HT1080 (cell line): ENCODE measurements at places on chromosomes 16 and 17.

DNA sequence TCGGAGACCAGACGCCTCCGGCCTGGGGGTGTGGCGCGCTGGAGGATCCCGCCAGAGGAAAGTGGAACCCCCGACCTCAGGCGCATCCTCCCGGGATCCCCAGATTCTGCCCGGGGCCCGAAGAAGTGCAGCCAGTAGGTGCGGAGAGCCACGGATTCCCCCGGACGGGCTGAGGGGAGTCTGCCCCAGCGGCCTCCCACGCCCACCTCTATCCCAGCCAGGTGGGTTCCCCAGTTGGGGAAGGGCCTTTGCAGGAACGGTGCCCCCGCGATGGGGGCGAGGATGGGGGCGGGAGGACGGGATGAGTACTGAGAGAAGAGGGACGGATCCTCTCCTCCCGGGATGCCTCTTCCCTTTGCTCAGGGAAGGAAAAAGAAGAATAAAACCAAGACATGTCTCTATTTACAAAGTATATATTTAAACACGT is 5.1 kb downstream of the CBX8 start:
- no peak for DNase-seq

DNA sequence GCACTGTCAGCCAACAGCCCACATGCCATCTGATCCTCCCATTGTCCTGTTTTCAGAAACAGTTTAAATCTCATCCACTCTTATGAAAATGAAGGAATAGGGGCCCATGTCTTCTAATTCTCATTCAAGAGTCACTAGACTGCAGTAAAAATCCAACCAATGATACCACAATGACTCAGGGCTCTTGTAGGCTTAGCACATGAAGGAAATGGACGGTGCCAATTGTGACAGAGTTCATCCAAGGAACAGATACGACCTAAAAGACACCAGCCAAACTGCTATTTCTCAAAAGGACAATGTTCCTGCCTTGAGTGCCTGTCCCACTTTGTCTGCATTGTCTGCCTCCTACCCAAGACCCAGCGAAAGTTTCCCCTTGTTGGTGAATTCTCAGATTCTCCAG is 204.8 kb upstream of the COX10 start:
- DNase-seq, result peak; percentile 67

DNA sequence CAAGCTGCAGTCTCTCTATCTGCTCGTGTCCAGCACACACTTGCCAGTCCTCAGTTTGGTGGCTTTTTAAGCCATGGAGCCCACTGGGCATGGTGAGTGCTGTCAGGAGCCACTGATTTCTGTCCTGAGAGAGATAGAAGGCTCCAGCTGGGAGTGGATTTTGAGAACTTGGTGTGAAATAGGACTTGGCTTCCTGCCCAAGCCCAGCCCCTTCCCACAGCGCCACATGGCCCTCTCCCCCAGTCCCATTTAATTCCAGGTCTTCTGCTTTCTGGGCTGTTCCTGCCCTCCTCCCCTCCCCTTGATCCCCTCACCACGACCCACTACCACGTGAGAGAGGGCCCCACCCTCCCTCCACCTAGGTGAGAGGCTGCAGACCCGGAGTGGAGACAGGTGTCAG is 14.4 kb upstream of the ABCC3 start:
- DNase-seq, result no peak

GRCh38 chr16:83813823-83814658 is 6.3 kb downstream of the HSBP1 start:
- DNase-seq, result peak; percentile 19

GRCh38 chr16:81678326-81679095 is 100.6 kb upstream of the PLCG2 start:
- no peak for DNase-seq

GRCh38 chr17:73738751-73739575 is 94.7 kb upstream of the SDK2 start:
- DNase-seq, result no peak

DNA sequence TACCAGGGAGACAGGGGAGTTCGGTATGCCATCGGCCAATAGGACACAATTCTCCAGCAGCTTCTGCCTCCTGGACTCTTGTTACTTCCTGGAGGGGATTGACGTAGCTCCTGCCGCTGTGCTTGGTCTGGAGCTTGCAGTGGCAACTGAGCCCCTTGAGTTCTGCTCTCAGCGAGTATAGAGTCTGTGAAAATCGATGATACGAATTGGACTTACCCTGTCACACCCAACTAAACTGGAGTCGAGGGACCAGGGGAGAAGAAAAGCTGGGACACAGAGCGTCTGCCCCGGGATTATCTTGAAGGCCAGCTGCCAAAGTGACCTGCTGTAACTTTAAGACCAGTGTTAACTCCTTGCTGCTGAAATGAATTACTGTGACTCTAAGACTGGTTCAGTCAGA is 22.2 kb downstream of the SEC14L1 start:
- DNase-seq, result no peak

- DNase-seq, result no peak
Measured at GRCh38 chr17:66260688-66261087, 31.5 kb upstream of the APOH start.

DNA sequence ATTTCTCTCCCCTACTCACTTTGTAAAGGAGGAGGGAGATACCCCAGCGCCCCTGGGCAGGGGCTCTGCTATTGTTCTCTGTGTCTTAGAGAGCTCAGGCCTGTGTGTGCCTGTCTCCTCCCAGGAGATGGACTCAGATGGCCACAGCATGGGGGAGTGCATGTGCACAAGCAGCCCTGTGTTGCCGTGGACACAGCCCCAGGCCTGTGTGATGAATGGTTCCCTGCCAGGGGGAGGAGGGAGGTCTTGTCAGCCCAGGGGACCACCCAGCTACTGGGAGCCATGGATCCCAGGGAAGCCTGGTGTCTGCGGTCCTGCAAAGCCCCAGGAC is 26.3 kb downstream of the GINS2 start:
- no peak for DNase-seq

GRCh38 chr16:79874391-79874790 is 273.9 kb upstream of the MAF start:
- peak; percentile 48 for DNase-seq

DNA sequence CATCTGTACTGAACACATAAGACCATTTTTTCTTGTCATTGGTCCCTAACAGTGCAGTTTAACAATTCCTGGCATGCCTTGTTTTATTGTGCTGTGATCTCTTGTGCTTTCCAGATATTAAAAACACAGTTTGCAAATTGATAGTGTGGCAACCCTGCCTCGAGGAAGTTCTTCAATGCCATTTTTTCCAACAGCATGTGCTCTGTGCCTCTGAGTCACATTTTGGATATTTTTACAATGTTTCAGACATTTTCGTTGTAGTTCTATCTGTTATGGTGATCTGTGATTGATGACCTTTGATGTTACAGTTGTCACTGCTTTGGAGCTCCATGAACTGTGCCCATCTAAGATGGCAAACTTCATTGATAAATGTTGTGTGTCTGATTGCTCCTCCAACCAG is 66.2 kb downstream of the GOSR1 start:
- DNase-seq, result no peak

DNA sequence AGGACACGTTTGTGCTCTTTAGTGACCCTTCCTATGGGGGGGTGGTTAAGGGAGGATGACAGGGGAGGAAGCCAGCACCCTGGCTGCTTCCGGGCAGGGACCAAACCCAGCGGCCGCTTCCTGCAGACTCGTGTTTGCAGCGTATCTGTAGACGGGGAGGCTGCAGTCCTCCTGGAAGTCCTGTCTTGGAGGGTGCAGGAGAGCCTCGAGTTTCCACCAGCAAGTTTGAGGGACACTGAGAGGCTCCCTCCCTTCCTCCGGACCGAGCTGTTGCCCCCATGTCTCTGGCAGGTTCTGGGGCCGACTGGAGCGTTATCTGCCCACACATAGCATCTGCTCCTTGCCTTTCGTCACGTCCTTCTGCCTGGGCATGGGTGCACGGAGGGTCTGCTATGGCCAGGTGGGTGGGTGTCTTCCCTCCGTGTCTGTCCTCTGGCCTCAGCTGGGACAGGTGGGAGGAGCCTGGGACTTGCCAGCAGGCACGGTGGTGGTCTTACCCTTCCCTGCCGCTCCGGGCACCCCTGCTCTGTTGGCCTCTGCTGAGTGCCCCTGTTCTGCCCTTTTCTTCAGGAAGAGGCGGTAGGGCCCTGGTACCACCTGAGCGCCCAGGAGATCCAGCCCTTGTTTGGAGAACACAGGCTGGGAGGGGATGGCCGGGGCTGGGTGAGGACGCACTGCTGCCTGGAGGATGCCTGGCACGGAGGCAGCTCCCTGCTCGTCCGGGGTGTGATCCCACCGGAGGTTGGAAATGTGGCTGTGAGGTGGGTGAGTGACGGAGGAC is 8.8 kb downstream of the ENGASE start:
- DNase-seq, result no peak

DNA sequence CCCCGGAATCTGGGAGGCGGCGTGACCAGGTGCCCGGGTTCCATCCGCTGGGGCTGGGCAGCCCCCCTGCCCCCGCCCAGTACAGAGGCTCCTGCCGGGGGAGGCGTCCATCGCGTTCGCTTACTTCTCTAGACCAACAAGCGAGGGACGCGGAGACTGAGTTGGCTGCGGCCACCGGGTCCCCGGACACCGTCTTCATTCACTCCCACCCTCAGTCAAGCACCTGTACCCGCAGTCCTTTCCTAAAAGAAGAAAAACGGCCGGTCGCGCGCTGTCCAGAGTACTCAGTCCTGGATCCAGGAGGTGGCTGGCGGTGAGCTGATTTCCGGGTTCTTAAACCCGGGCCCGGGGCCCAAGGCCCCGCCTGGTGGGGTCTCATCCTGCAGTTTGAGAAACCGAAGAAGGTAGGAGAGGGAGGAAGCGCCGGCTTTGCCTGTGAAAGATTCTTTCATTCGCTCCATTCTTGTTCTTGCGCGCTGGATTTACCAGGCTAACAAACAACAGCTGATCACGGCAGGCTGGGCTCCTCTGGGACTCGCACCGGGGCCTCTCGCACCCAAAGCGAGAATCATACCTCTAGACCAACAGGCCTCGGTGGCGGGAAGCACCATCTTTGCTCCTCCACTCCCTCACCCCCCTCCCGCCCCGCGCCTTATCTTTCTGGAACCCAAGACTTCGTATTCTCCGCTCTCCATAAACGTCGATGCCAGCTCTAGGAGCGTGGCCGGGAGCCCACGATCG is 17.4 kb upstream of the OR1F1 start:
- no peak for DNase-seq

DNA sequence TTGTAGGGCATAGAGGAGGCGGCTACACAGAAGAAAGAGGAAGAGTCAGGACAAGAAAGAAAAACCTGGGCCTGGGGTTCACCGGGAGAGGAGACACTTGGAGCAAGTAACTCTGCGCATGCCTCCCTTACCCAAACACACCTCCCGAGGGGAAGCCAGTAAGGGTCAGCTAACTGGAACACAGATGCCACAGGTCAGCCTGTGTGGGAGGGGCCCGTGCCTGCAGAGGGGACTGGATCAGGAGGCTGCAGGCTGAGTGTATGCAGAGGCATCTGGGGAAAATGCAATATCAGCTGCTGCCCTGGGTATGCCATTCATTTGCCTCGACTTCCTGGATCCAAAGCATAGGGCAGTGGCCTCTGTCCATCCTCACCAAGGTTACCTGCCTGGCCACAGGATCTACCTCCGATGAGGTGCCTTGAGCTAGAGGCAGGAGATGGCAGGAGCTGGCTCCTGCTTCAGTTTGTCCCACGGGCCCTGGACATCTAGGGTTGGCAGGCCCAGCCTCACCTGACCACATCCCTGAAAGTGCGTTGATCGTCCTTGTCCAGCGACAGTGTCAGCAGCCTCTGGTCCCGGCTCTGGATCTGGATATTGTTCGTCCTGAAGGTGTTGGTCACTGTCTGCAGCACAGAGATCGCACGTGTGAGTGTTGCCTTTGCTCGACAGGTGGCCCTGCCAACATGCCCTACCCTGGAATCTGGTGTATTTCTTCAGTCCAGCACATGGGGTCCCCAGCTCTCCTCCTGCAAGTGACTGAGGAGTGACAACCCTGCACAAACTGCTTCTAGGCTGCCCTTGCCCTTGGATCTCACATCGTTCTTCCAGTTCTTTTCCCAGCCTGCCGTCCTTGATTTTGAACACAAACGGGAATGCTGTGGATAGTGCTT is 4.6 kb upstream of the MFSD6L start:
- peak; percentile 9 for DNase-seq

GRCh38 chr17:11608396-11608795 is 10.1 kb downstream of the DNAH9 start:
- peak; percentile 8 for DNase-seq

DNA sequence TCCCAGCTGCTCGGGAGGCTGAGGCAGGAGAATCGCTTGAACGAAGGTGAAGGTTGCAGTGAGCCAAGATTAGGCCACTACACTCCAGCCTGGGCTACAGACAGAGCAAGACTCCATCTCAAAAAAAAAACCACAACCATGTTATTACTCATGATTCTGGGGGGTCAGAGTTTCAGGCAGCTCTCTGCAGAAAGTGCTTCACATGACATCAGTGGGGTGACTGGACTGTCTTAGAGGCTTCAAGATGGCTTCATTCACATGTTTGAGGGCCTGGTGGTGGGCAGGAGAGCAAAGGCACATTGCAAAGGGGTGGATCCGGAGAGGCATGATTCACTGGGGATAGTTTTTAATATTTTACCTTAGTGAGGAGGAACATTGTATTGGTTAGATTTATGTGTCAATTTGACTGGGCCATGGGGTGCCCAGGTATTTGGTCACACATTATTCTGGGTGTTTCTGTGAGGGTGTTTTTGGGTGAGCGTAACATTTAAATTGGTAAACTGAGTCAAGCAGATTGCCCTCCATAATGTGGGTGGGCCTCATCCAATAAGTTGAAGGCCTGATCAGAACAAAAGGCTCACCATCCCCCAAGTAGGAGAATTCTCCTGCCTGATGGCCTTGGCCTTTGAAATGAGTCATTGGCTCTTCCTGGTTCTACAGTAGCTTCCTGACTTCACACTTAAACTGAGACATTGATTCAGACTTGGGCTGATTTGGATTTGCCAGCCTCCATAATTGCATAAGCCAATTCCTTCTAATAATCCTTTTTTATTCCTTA is 109.8 kb downstream of the GOSR1 start:
- peak; percentile 85 for DNase-seq

DNA sequence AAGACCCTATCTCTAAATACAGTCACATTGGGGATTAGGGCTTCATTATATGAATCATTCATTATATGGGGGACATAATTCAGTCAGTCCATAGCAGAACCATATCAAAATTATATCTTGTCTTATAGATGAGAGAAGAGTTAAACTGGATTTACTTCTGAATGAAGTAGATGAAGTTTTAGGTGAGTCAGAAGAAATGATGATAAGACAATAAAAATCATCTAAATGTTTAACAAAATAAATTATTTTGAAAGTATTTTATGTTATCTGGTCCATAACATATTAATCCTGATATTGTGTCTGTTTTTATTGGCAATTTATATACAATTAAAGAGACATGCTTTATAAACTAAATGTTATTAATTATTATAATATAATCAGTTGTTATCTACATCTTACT is 76.9 kb upstream of the EFCAB3 start:
- DNase-seq, result no peak

GRCh38 chr16:75593825-75594820 is 27.9 kb downstream of the GABARAPL2 start:
- DNase-seq, result peak; percentile 78
